ENCODE measurements at places on chromosomes 1 and 21.
A peak's percentile ranks its signal among the peaks of the same experiment; 100 is the strongest.

GRCh38 chr1:7703321-7704213, 67.5 kb upstream of the VAMP3 start:
- no peak for DNase-seq

- no peak for DNase-seq
These were observed 688 bp downstream of the SCAMP3 start for GRCh38 chr1:155261493-155261851.

GRCh38 chr1:205356440-205357139, at the start of gene KLHDC8A:
Gene KLHDC8A, minus strand, starts transcription at chr1:205356922. Its CDS starts 13,318 bp downstream, at chr1:205343604.
- no peak for DNase-seq

DNA sequence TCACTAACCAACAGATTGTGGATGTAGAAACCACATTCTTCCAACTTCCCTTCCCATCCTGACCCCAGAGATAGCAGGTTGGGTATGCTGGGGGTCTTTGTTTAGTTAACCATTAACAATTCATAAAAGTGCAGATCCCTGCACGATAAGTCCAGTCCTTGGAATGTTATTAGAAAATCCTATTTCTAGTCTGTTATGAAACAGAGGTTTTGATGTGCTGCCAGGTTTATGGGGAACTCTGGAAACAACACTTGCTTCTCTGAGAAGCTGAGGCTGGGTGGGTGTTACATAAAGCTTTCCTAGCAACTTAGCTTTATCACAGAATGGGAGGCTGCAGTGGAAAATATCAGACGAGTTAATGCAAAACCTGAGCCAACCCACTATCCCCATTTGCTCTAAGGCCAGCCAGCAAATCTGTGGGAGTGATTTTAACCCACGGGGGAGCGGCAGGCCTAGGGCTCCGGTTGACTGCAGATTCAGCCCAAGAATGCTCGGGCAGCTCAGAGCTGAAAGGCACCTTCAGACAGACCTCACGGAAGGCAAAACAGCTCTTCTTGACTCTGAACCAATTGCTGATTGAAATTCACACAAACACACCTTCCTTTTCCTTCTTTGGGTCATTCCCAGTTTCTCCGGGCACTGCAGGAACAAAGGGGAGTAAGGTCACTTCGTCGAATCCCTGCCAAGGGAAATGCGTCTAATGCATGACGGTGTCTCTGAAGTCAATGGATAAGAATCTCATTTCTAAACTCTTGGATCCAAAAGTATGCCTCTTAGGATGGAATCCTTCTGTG, 111.7 kb upstream of the IRF2BP2 start:
- no peak for DNase-seq

GRCh38 chr21:29501451-29501850, 202.7 kb downstream of the BACH1 start:
- DNase-seq: no peak

DNA sequence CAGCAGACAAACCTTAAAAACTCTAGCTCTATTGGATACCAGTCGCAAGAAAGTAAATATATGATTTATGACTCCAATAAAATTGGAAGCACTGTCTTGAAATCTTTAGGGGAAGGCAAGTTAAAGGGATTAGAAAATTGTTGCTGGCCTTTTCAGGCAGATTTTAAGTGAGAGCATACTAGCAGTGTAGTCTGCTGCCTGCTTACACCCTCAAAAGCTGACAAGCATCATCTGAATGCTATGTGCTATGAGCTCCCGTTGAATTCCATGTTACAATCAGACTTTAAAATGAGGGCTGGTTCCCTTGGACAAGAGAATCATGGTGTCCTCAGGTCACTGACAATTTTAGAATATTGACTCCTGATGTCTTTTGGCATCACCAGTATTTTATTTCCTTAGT, 271.1 kb upstream of the C1orf105 start:
- no peak for DNase-seq

GRCh38 chr21:36193200-36193599, 36.6 kb downstream of the DOP1B start:
- no peak for DNase-seq

- no peak for DNase-seq
These were observed 77.7 kb downstream of the DSCAM start for GRCh38 chr21:40769231-40769630.

DNA sequence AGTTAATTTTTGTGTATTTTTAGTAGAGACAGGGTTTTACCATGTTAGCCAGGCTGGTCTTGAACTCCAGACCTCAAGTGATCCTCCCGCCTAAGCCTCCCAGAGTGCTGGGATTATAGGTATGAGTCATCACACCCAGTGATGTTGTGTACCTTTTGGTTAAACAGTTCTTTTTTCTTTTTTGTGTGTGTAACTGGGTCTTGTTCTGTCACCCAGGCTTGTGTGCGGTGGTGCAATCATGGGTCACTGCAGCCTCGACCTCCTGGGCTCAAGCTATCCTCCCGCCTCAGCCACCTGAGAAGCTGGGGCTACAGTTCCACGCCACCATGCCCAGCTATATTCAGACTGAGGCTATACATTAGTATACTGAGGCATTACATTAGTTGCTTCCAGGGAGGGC, 37.8 kb downstream of the GABPB2 start:
- DNase-seq: no peak

DNA sequence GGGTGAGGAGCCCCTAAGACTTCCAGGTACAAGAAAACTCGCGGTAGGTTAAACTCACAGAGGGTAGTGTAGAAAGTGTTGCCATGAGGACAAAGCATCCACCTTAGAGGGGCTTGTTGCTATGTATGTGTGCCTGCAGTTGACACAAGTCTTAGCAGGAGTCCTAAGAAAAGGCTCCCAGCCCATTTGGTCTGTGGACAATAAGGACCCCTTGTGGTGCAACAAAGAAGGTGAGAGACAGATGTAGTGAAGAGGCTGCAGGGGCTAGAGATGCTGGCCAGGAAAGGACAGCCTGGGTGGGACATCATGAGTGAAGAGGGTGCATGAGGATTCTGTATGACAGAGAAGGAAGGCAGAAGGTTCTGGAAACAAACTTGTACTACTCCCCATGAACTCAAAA, 36.3 kb upstream of the IL10 start:
- DNase-seq: no peak

- no peak for DNase-seq
These were observed 14.8 kb upstream of the SLC45A1 start for GRCh38 chr1:8303141-8303540.

DNA sequence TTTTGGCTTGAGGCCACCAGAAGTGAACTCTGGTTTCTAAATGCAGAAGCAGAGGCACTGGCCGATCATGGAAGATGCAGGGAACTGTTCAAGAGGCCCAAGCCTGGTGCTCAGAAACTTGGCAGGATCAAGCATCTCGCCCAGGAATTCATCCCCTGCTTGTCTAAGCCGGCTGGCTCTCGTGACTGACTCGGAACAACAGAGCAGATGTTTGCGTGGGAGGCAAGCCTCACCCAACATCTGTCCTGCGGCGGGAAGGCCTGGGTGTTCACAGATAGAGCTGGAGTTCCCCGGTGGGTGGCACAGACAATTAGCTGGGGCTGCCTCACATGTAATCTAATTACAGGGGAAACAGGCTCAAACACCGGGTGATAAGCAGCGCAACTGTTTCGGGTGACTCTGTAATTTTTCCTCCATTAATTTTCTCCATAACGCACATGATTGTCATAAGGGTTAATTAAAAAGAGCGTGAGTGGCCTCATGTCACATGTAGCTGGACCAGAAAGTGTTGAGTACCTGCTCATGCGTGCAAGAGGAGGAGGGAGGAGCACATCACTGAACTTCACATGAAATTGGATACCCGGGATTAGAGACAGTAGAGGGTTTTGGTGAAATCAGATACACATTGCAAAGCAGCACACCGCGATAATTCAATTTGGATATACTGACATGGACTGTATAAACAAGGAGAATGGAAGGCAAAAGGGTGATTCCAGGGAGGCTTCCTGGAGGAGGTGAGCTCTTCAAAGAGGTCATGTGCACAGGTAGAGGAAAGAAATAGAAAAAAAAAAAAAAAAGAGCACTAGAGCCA, 180.0 kb downstream of the ETS2 start:
- DNase-seq: no peak

- DNase-seq: no peak
These were observed 30.9 kb downstream of the ERG start for GRCh38 chr21:38467374-38467773.

DNA sequence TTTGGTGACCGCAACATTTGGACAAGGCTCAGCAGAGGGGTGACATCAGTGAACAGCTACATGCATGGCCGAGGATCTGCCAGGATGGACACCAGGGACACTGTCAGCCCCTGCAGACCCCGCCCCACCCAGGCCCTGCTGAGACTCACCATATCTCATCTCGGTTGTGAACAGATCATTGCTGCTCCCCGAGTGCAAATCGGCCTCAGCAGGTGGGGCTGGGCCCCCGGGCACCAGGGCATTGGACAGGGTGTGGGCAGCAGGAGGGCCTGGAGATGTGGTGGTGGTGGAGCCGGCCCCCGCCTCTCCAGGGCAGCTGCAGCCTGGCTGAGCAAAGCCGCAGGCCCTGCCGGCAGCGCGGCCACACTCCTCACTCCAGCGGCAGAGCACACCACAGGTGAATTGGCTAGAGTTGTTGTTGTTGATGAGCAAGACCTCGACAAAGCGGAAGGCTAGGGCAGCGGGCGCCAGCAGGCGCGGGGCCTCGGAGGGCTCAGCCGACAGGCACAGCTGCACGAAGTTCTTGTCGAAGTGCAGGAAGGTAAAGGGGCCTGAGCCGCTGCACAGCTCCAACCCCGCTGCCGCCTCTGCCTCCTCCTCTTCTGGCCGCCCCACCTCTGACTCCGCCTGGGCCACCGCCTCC, 8.2 kb downstream of the ADGRB2 start:
- no peak for DNase-seq

DNA sequence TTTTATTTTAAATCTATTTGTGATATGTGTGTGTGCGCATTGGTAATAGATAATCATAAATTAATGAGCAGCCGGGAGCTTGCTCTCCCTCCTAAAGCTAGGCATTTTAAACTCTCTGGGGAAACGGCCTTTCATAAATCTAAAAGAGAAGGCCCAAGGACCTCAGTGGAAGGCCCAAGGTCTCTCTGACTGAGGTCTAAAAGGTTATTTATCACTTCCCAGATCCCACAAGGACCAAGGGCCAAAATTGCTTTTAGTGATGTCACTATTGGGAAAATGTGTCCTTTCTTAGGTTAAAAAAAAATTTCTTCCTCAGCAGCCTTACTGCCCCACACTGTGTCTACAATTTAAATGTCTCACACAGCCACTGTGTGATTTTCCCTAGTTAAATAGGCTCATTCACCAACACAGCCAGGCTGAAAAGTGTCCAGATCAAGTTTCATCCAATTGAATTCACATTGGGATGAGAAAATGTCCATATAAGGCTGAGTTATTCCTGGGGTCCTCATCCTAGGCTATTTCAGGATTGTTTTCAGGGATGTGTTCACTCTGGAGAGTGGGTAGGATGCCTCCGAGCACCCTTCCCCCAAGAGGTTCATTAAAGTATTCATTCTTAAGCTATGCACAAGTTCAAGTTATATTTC, 46.1 kb downstream of the SLC44A3 start:
- no peak for DNase-seq

GRCh38 chr1:230612651-230613050, 29.6 kb upstream of the COG2 start:
- no peak for DNase-seq

- no peak for DNase-seq
These were observed 137.1 kb downstream of the PBX1 start for GRCh38 chr1:164695956-164696665.

GRCh38 chr1:218711884-218712674, 366.9 kb downstream of the TGFB2 start:
- no peak for DNase-seq

- DNase-seq: no peak
These were observed 7.1 kb downstream of the PDZK1IP1 start for GRCh38 chr1:47182676-47183235.

DNA sequence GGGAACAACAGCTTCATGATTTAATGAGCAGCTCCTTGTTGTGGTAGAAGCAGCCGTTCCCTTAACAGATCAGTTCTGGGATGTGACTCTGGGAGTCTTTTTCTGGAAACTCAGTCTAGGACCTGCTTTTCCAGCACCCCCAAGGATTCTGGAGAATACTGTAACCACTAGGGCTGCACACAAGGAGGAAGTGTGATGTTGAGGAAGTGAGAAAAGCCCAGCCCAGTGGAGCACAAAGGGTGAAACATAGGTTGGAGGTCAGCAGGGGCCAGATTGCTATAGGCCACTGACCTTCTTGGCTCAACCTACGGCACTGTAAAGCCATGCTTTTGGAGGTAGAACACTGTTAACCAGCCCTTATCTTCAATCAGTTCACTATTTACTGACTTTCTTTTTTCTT, 10.1 kb upstream of the PLA2G5 start:
- DNase-seq: no peak

DNA sequence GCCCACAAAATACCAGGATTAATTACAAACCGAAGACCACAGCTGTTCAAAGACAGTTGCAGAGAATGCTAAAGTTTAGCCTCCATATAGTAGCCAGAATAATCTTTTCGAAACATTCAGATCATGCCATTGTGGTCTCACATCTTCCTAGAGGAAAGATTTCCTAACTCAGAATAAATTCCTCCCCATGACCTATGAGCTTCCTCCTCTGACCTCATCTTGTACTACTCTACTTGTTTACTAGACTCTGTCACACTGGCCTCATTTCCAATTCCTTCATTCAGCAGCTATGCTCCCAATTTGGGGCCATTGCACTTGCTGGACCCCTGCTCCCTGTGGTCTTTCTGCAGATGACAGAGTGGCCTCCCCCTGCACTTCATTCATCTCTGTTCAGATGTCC, 71.8 kb upstream of the LRRC53 start:
- no peak for DNase-seq

DNA sequence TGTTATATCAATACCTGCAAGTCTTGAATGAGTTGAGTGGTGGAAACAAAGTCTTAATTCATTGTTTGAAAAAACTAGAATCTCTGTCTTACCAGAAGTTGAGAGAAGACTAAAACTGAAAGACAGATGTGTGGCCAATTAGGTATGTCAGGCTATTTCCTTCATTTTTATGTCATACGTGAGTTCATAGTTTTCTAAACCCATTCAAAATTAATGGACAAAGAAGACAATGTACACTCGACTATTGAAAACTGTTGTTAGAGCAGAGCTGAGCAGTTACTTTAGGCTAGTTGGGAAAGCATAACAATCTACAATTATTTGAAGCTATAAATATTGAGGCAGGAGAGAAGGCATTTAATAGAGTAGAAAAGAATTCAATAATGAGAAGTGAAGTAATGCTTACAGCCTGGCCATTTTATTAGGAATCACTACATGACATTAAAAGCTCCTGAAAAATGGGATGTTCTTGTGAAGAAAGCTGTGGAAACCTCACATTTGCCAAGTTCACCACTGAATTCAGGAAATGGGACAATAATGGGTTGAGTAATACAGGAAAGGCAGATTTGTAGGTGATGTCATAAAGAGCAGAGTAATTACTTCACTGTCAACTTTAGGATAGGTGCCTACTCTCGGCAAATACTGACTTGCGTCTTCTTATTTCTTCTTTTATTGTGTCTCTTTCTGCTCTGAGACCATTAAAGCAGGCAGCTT, 204.4 kb downstream of the PLA2G4A start:
- DNase-seq: peak; percentile 48

DNA sequence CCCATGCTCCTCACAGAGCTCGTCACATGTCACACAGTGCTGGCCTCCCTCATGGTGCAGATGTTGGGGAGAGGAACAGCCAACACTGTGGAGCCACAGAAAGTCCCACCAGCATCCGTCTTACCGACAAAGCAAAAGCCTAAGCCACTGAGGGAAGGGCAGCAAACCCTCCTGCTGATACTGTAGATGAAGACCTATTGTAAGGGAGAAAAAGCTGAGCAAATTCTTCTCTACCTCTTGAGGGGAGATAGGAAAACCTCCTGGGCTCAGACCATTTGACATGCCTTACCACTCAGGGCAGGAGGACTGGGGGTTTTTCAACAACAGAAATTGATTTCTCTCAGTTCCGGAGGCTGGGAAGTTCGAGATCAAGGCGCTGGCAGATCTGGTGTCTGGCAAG, 95.9 kb downstream of the WDR64 start:
- no peak for DNase-seq

GRCh38 chr1:181794332-181794731, 267.2 kb downstream of the ZNF648 start:
- DNase-seq: no peak

Data from SK-N-MC (cell line).